ENCODE measurements at places on chromosomes 6 and 20.
A peak's percentile ranks its signal among the peaks of the same experiment; 100 is the strongest.

DNA sequence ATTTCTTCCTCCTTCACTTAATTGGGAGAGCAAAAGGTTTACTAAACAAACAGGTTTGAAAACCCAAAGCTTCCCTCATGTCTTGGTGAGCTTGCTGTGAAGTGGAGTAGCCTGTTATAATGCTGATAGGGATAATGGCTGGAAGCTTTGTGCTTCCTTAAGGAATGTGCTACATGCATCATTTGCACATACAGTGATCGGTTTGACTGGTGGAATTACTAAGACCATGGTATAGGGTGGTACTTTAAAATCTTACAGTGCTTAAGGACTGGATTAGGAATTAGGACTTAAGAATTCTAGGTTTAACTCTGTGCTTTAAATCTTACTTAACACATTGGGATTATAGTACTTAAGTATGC lies 75.7 kb downstream of the ARID1B start:
- no peak for DNase-seq

- DNase-seq, result no peak
Measured at GRCh38 chr6:140253096-140253495, 878.6 kb upstream of the CITED2 start.

DNA sequence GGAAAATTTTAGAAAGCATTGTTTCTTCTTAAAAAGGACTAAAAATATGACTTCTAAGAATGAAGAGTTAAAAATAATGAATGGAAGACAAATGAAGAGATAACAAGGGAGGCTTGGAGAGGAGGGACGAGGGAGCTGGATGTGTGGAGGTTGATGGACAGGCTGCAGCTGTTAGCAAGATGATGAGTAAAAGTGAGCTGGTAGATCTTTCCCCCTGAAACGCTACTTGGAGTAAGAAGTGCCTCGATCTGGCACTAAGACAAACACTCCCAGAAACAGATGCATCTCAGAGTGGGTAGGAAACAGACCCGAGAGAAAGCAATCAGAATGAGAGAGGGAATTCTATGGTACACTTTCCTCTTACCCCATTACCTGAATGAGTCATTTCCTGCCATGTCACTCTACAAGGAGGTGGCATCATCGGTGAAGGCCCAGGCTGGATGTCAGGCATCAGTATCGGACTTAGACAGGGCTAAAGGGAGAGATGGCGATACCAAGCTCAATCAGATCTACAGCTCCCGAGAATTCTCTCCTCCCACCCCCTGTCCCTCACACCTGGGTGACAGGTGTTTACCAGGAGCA lies 154.1 kb upstream of the BMP2 start:
- no peak for DNase-seq

- no peak for DNase-seq
Measured at GRCh38 chr6:159982731-159983506, 14.0 kb downstream of the IGF2R start.

GRCh38 chr6:36266913-36267644 lies 2.8 kb upstream of the PNPLA1 start:
- DNase-seq, result no peak

GRCh38 chr6:129623008-129623732 lies 86.8 kb downstream of the ARHGAP18 start:
- no peak for DNase-seq

DNA sequence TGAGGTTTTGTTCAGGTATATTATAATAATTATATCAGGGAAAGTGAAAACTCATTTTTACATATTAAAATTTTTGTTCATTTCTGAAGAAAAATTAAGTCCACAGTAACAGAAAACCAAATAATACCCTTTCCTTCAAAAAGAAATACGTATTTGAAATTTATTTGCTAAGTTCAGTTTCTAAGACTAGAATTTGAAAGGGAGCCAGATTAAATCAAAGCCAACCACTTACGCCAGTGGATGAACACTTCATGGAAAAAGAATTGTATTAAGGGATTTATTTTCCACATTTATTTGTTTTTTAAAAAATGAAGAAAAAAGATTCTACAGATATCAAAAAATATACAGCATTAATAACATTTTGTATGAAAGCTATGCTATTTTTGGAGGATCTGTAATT lies 654.4 kb downstream of the EYS start:
- DNase-seq, result no peak

DNA sequence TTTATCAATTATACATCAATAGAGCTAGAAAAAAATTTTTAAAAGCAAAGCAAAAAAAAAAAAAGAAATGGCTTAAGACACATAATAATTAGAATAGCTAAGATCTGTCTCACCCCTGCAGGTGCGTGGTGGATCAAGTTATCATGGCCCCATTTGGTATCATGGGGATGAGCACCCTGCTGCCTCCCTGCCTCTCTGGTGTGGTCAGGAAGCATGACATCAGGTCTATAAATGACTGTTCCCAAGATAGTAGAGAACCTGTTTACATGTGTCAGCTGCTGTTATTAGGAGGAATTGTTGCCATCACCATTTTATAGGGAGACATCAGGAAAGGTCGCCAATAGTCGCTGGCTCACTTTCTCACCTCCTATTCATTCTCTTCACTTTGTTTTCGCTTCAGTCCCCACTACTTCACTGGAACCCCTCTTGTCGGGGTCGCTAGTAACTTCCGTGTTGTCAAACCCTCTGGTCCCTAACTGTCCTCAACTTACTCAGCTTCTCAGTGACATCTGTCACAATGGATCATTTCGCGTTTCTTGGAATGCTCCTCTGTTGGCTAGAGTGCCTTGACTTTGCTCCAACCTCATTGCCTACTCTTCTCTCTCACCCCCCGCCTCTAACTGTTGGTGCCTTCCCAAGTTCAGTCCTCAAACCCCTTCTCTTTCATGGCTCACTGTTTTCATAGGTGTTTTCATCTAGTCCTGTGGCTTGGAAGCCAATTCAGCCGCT lies 4.7 kb downstream of the DNTTIP1 start:
- no peak for DNase-seq

DNA sequence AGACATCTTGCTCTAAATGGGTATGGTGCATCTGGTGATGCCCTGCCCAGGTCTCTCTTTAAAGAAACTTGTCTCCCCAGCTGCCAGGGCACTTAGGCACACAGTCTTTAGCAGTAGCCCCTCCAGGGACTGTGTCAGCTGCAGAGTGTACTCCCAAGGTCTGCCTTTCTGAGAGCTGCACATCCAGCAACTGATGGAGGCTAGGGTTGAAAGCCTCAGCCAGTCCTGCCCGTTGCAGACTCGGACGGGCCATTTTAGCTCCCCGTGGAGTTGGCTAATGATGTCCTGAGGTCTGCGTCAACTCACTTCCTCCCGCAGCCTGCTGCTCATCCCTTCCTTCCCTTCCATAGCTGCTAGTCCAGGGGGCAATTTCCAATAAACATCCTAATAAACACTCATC lies 381.8 kb downstream of the PTPRT start:
- DNase-seq, result no peak

DNA sequence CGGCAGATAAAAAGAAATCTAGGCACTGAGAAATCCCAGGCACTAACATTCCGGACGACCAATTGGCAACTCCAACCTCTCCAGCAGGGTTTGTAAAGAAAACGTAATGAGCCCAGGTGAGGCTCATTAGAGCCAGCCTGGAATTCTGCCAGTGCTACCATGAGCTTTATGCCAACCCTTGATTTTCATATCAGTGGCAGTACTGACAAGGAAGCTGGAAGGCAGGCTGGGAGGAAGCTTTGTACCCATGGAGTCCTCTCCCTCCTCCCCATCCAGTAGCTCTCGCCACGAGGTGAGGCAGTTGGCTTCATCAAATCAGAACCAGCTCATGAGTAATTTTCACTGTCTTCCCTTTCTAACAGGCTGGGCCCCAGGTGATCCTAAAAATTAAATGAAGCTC lies 250.2 kb downstream of the ZNF217 start:
- peak; percentile 61 for DNase-seq

- peak; percentile 4 for DNase-seq
Measured at GRCh38 chr6:105135056-105135455, 44.8 kb downstream of the POPDC3 start.

GRCh38 chr6:169177516-169178166 lies 76.0 kb downstream of the THBS2 start:
- no peak for DNase-seq

- no peak for DNase-seq
Measured at GRCh38 chr6:2770171-2770570, 5.0 kb downstream of the WRNIP1 start.

DNA sequence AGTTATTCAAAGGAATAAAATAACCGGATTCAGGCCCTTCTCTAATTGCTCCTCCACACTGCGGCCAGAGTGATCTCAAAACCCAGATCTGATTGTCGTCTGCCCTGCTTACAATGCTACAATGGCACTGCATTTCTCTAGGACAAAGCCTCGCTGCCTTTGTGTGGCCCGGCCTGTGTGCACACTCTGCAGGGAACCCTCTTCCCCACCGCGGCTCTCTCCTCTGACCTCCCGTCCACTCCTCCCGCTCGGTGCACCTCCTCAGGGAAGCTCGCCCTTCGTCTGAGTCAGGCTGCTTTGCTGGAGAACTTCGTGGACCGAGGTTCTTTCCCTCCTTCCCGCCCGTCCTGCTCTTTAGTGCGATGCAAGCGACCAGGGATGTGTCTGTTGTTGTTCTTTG lies 101.6 kb upstream of the SNX9 start:
- no peak for DNase-seq

All from NCI-H1092 treated with DMSO at 0.1 percent for 48 hours (cell line).